Activated CD8-positive, alpha-beta T cell treated with anti-CD3 and anti-CD28 coated beads for 36 hours (primary cell): ENCODE measurements at places on chromosomes 2 and 18.

- DNase-seq: no peak
These were observed 106.9 kb downstream of the MREG start for GRCh38 chr2:215906458-215906857.

DNA sequence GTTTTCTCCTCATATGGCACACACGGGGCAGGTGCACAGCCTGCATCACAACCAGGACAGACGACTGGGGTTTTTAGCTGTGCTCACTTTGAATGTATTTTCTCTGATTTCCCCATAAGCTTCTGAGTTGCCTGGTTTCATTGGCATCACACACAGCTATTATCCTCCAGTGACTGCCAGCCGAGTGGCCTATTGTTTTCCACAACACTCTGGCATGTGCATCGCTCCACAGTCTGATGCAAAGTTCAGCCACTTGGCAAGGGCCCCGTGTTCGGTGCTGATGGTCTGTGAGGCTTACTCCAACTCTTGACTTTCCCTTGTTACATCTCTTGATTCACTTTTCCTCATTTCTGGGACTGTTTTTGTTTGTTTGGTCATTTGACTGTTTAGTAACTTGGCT is 593.1 kb downstream of the CBLN2 start:
- no peak for DNase-seq

DNA sequence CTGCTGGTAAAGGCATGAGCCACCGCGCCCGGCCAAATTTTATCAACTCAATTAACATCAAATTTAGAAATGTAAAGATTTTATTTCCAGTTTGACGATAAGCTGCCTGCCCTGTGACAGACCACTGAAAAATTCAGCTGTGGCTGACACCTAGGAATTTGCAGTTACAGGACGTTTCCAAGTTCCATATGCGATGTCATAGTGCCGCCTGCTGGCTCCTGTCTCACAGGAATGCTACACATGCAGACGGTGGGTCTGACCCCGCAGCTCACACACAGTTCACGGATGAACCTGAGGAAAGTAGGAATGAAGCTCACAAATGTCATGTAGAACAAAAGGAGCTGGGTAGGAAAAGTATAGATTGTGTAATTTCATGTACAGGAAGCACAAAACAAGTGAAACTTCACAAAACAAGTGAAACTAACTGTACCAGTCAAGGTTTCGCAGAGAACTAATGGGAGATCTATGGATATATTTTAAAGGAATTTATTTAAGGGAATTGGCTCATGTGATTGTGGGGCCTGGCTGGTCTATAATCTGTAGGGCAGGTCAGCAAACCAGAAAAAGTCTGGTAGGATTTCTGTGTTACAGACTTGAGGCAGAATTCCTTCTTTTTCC is 13.2 kb upstream of the SEH1L start:
- peak; percentile 89 for DNase-seq

DNA sequence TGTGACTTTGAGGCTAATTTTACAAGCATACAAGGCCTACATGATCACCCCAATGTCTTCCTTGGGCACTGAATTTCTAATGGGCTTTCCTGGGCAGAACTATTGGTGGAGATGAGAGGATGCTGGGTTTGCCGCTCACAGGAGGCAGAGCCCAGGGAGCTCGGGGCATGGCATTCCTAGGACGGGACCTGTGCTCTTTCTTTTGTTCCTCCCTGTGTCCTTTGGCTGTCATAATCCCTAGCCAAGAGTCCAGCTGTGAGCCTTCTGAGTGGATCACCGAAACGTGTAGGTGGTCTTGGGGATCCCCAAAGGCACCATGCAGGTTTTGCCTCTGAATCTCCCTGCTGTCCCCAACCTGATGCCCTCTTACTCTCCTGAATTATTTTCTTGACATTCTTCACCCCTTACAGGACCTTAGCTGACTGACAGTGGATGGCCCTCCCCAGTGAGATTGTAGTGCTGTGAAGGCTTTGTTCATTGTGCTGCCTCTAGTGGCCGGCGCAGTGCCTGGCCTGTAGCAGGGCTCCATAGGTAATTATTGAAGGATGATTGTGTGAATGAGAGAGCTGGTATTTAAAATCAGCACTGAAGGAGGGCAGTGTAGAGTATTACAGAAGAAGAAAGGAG is 221.9 kb downstream of the ZNF407 start:
- peak; percentile 26 for DNase-seq

DNA sequence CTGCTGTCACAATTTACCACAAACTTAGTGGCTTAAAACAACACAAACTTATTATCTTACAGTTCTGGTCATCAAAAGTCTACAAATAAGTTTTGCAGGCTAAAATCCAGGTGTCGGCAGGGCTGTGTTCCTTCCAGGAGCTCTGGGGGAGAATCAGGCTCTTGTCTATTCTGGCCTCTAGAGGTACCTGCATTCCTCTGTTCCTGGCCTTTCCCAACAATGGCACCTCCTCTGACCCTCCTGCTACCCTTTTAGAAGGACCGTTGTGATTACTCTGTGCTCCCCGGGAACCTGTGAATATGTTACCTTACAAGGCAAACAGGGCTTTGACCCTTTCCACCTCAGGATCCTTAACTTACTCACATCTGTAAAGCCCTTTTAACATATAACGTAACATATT is 98.5 kb downstream of the MRPS9 start:
- no peak for DNase-seq

- no peak for DNase-seq
These were observed 21.0 kb downstream of the HJURP start for GRCh38 chr2:233833345-233833744.
